Stimulated activated CD8-positive, alpha-beta memory T cell treated with anti-CD3 and anti-CD28 coated beads, Interleukin-7, amount 100 ng/mL, for 1 hour (primary cell): ENCODE measurements at places on chromosomes 1 and 21.

- no peak for DNase-seq
These were observed 390.4 kb downstream of the OMA1 start for GRCh38 chr1:58156124-58156468.

DNA sequence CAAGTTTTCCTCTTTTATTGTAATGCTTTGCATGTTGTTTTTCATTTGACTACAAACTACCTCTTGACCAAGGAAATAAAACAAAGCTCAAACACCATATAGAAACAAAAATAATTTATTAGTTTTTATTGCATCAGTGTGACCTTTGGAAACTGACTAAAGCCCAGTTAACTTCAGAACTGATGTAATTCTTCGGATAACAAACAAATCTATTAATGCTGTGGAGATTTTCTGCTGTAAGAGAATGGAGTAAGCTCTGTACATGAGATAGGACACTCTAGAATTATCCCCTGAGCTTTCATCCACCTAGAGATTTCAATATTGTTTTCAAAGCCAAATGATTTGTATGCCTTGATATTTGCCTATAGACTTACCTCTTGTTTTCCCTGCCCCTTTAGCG, 154.0 kb upstream of the KCNK2 start:
- no peak for DNase-seq

DNA sequence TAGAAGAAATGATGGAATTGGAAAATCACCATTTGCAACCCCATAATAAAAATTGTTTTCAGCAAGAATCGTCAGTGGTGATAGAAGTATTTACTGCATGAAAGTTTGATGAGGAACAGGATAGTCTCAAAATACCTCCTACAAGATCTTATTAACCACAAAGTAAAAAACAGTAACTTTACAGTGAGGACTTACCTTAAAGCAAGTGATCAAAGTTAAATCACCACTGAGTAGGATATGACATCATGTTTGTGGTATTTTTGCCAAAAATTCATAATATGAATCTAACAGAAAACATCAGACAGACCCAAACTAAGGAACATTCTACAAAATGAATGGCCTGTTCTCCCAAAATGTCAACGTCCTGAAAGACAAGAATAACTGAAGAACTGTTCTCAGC, 19.9 kb downstream of the ALDH9A1 start:
- no peak for DNase-seq

DNA sequence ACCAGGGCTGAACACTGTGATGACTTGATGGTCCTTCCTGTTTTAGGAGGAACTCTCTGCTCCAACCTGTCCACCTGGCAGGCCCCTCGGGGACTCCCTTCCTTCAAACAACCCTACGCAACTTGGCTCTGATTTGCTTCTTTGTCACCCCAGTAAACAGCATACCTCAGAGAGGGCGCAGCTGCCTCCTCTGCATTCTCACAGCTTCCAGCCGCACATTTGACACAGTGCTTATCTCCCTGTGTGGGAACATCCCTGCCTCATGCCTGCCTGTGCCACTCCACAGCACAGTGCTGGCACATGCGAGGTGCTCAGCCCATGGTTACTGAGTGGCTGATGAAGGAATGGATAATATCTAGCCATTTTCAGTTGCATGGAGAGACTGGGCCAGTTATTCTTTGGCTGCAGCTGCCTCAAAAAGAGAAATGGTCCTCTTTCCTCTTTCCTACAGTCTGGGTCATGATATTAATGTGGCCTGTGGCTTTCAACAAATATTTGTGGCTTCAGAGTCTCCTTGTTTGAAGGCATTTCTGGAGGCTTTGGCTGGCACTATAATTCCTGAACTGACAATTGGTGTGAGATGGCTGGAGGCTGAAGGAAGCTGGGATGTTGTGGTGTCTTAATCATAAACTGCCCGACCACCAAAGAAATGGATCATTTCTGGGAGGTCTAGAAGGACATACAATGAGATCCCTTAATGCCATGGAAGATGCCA, 77.9 kb downstream of the TENT5C start:
- DNase-seq, result no peak

GRCh38 chr1:226444901-226445300, 37.0 kb upstream of the PARP1 start:
- no peak for DNase-seq
